Posterior cingulate gyrus (tissue), 11 donors: ENCODE measurements at places on chromosomes 1 and 21.

- no peak for DNase-seq
Measured at GRCh38 chr1:245378311-245378722, 223.5 kb downstream of the KIF26B start.

DNA sequence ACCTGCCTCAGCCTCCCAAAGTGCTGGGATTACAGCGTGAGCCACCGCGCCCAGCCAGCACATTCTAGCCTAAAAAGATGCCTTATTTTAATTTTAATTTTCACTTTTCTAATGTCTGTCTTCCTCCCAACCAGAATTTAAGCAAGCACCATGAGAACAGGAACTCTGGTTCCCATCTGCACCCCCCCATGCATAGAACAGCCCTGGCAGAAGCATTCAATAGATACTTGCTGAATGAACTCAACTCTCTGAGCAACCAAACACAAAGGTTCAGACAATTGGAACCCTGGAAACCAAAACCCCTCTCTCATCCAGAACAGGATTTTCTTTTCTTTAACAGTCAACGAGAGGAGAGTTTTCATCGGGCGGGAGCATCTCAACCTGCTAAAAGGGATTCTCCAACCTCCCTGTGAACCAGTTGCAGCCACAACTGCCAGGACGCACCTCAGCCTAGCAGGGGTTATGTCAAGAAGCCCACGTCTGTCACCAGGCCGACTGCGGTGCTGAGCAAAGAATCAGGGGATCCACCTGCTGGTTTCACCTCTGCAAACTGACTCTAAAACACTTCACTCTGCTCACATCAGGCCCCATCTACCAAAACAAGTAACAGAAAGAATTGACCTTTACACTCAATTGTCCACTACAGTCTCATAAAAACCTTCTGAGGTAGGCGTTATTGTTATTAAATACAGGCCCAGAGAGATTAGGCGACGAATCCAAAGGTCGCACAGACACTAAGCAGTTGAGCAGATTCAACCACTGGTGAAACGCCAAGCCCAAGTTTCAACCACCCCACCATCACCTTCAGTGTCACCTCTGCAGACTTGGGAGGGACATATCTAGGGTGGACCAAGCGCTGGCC lies 1.7 kb downstream of the KIAA2013 start:
- DNase-seq, result no peak

- no peak for DNase-seq
Measured at GRCh38 chr1:168243198-168243597, 17.4 kb downstream of the SFT2D2 start.

DNA sequence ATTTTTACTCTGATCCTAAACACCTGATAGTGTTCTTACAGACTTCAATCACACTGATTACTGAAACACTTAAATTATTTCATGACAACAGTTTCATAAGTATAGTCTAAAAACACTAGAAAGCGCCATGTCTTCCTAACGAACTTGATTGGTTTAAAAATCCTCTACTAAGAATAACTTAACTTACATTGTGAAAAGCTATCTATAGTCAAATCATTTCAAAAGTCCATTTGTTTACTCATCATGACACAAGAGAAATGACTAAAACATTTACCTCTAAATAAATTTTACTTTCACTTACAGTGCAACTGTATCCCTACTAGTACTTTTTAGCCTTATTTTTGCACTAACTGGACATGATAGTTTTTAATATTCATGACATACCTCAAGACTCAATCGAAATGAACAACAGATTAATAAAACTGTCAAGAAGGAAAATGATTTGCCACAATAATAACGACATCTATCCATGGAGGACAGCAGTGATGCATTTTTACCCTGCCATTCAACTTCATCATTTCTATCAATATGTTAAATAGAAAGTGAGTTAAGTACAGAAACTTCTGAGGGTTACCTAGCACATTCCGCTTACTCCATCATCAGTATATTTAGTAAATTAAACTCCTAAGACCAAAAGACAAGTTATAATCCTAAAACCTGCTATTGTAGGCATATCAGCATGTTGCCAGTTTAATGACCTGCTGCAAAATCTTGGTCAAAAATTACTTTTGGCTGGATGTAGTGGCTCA lies 38.4 kb downstream of the AHCTF1 start:
- no peak for DNase-seq

DNA sequence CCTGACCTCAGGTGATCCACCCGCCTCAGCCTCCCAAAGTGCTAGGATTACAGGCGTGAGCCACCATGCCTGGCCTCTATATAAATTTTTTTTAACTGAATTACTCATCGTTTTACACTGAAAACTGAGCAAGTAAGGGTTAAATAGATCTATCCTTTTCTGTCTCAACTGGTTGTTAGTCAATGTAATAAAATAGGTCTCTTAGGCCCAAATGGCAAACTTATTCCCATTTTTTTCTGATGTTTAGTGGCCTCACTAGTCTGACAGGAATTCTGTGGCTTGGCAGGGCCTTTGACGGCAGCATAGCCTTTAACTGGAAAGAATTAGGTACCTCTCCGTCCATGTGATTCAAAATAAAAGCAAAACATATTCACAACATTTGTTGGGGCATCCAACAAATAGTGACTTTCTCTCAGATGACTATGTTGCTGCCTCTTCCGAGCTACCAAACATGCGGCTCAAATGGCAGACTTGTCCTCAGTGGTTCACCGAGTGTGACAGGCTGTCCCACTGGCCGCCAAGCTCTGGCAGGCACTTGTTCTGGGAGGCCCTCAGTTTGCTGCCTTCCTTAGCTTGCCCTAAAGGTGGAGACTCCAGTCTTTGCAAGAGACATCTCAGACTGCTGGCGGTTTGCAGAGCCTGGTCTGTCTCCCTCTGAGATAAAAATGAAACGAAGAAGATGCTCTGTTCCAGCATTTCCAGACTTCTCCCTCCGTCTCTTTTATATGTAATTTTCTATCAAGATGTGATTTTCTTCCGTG lies 17.4 kb downstream of the ATP1A4 start:
- no peak for DNase-seq

DNA sequence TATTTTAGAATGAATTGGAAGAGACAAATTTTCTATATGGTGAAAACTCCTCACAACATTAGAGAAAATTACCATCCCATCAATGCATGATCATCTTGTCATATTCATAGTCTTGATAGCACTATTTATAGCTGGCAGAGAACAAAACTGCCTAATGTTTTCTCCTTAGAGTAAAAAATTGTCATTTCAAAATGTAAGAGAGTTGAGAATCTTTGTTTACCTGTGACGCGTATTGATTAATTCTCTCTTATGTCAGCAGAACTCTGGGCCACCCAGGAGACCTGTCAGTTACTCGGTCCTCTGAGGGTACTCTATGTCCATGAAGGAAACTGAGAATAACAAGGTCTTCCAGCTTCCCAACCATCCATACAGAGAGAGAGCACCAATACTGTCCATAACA lies 381.4 kb upstream of the ZP4 start:
- DNase-seq, result no peak
